ENCODE measurements at places on chromosomes 12 and 14.

- no peak for DNase-seq
These were observed 23.7 kb downstream of the P2RX4 start for GRCh38 chr12:121233628-121234020.

DNA sequence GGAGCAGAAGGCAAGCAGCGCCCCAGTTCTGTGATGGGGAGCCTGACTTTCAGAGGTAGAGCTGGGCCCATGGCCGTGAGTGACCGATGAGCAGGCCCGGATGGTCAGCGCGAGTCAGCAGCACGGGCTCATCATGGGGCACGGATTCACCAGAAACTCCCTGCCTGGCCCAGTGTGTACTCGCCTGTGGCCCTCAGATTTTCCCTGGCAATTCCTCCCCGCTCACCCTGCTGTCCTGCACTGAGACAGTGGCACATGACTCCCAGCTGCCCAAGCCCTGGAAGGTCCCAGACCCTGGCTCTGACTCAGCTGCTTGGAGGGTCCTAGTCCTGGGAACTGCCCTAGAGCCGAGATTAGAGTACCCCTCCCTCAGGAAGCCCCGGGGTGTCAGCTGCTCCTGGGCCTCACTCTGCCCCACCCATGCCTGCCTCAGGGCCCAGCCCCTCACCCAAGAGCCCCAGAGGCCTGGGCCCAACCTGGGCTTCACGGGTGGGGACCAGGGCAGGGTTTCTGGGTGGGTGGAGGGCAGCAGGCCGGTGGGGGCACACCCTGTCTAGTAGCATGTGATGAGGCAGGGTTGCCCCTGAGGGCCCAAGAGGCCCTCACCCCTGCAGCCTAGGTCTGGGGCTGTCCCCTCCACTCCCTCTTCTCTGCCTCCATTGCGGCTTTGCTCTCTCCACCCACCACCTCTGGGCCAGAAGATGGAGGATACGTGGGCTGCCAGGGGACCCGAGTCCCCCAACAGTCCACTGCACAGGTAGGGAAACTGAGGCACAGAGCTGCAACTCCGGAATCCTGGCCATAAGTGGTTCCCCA is 8.4 kb downstream of the TRMT61A start:
- DNase-seq: no peak

GRCh38 chr12:18419311-18419710 is 158.0 kb downstream of the PIK3C2G start:
- DNase-seq: no peak

- no peak for DNase-seq
These were observed 211.1 kb downstream of the ITPR2 start for GRCh38 chr12:26621932-26622331.

GRCh38 chr12:60308366-60308991 is 712.6 kb downstream of the SLC16A7 start:
- DNase-seq: no peak

DNA sequence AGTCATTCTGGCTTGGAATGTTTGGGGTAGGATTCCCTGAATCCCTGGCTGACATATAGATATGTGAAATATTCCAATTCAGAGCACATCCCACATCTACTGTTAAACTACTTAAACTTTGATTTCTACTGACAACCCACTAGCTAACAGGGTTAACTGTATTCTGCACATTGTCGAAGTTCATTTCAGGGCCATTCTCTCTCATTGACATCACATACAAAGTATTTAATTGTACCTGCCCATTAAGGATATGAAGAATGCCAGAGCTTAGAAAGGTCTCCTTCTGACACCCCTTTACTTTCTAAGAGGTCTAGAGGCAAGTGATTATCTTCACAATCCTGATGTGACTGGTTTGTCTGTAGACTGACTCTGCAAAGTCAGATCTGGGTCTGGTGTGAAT is 2.8 kb upstream of the DCN start:
- DNase-seq: no peak

DNA sequence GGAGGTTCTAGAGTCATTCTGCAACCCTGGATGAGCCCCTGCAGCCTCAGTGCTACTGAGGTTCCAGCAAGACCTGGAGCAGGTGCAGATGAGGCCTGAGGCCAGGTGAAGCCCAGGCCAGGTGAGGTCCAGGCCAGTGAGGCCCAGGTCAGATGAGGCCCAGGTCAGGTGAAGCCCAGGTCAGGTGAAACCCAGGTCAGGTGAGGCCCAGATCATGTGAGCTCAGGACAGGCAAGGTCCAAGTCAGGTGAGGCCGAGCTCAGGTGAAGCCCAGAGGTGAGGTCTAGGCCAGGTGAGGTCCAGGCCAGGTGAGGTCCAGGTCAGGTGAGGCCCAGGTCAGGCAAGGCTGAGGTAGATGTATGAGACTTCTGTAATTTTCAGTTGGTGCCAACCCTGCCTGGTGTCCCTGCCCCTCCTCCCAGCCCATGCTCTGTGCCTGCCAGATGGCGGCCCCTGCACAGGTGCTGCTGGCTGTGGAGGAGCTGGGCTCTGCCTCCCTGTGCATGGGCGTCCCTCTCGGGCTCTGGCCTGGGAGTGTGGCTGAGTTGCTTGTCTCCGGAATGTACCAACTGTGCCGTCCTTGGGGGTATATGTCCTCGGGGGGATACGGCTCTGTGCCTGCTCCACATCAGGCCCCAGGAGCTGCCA is 388.5 kb downstream of the TMEM121 start:
- no peak for DNase-seq

- no peak for DNase-seq
These were observed 66.8 kb downstream of the VRK1 start for GRCh38 chr14:96863986-96864330.

- no peak for DNase-seq
These were observed 5.1 kb upstream of the SMOC1 start for GRCh38 chr14:69873877-69874780.

DNA sequence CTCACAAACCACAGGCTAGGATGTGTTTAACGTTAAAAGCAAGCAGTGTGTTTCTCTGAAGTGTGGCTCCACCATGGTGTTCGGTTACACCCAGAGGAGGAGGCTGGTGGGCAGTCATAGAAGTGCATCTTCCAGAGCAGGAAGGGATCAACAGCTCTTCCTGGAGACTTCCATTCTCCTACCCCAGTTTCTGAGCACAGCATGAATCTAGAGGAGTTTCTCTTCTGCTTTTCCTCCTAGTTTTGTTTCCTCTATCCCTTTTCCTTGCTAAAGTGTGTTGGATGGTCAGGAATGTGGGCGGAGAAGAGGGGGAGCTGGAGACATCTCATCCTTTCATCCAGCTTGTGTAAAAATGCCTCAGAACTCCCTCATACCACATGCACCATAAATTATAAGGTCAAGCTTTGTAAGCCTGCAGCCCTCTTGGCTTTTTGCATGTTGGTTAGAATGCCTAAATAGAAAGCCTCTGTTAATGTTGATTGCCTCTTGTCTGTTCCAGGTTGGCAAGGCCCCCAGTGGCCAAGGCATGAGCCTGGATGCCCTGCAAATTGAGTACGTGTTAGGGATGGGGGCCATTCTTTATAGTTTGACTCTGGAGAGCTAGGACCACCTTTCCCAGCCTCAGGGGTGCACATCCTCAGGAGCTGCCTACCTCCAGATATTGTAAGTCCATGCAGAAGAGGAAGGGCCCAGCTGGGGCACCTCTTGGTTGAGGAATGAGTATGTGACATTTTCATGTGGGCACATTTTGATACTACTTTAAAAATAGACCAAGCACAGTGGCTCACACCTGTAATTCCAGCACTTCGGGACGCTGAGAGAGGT is 4.0 kb upstream of the CKAP4 start:
- no peak for DNase-seq

DNA sequence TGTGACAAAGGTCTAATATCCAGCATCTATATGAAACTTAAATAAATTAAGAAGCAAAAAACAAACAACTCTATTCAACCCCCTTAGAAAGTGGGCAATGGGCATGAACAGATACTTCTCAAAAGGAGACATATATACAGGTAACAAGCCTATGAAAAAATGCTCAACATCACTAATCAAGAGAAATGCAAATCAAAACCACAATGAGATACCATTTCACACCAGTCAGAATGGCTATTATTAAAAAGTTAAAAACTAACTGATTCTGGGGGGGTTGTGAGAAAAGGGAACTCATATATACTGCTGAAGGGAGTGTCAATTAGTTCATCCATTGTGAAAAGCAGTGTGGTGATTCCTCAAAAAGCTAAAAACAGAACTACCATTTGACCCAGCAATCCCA is 198.9 kb downstream of the BMP4 start:
- DNase-seq: no peak

DNA sequence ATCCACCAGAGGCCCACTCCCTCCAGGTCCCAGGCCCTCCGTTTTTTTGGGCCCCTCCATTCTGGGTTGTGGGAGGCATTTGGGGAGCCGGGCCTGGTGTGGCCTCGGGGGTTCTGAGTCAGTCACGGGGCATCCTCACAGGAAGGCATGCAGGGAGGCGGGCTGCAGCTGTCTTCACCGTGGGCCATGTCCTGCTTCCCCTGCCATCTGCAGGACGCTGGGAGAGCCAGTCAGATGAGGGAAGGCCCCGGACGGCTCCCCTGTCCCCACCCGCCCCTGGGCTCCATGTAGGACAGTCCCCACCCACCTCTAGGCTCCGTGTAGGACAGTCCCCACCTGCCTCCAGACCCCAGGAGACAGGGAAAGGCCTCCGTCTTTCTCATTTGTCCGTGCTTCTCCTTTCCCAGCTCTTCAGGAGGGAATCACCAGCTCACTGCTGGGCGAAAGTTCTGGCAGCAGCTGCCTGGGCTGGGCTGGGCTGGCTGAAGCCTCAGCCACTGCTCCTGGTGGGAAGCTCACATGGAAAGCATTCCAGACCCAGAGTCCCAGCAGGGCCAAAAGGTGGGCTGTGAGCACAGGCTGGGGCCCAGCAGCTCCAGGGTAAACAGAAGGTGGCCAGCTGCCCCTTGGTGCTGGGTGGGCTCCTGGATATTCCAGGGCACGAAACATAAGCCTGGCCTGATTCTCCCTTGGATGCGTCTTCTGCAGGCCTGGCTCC is 217.8 kb downstream of the KIF26A start:
- no peak for DNase-seq

- DNase-seq: no peak
These were observed 56.9 kb downstream of the TMTC1 start for GRCh38 chr12:29726741-29727348.

- no peak for DNase-seq
These were observed 930.8 kb downstream of the BCL11B start for GRCh38 chr14:98341211-98341610.

DNA sequence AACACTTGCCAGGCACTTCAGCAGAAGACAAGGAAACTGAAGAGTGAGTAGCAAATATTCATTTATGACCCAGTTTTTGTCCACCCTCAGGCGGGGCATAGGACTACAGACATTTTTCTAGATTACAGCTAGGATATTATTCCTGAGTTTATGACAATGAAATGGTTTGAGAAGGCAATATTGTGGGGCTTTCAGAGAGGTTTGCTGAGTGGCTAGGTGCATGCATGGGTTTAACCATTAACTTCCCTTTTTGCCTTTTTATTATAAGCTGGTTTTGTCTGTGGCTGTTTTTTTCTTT is 104.0 kb upstream of the BCAT1 start:
- DNase-seq: peak; percentile 48

GRCh38 chr14:55458800-55459515 is 18.5 kb upstream of the TBPL2 start:
- no peak for DNase-seq

GRCh38 chr12:88420457-88420856 is 159.8 kb downstream of the KITLG start:
- DNase-seq: no peak

GRCh38 chr14:96484399-96484798 is 17.8 kb upstream of the PAPOLA start:
- DNase-seq: no peak

DNA sequence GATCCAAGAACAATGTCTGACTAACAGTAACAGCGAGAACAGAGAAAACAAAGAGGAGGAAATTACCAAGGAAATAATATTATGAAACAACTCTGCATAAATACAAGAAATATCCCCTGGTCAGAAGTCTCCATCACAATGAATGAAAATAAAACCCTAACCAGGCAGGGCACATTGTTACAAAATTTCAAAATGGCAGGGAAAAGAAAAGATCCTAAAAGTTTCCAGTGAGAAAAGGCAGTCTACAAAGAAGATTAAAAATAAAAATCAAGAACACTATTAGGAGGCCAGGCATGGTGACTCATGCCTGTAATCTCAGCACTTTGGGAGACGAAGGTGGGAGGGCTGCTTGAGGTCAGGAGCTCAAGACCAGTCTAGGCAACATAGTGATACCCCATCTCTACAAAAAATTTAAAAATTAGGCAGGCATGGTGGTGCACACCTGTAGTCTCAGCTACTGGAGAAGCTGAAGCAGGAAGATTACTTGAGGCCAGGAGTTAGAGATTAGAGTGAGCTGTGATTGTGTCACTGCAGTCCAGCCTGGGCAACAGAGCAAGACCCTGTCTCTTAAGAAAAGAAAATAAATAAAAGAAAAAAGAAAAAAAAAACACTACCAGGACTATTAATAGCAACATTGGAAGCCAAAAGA is 47.8 kb downstream of the FERMT2 start:
- DNase-seq: no peak

GRCh38 chr12:121061831-121062230 is 22.8 kb upstream of the OASL start:
- DNase-seq: no peak

- no peak for DNase-seq
These were observed 92.9 kb downstream of the TMEM30B start for GRCh38 chr14:61188196-61188595.
